Stimulated activated CD8-positive, alpha-beta memory T cell treated with anti-CD3 and anti-CD28 coated beads, Interleukin-4, amount 100 ng/mL, for 48 hours (primary cell): ENCODE measurements at places on chromosomes 6 and 20.
A peak's percentile ranks its signal among the peaks of the same experiment; 100 is the strongest.

DNA sequence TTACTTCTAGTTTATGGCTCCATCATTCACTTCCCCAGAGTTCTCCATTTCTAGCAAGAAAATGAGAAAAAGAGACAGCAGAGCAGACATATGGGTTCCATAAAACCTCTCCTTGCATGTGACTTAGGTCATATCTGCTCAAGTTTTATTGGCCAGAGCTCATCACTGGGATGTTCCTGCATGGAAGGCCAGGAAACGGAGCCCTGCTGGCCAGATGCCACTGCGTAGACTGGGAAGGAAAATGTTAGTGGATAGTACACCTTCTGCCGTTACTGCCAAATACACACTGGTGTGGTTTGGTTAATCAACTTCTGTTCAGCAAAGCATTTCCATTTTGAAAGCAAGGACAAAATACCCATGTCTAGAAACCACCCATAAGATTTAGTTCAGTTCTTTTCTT lies 220.6 kb upstream of the TSHZ2 start:
- DNase-seq = no peak

DNA sequence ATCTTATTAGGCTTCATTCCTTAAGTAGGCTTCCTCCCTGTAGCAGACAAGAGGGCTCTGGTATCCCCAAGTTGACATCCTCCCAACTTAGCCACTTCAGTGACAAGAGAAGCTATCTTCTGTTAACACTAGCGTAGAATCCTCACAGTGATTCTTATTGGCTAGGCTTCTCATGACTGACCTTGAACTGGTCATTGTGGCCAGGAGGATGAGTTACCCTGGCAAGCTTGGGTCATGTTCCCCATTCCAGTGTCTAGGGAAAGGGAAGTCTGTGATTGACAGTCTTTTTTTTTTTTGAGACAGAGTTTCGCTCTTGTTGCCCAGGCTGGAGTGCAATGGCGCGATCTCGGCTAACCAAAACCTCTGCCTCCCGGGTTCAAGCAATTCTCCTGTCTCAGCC lies 7.1 kb downstream of the CDKAL1 start:
- DNase-seq = no peak

- DNase-seq = no peak
These were observed 4.8 kb upstream of the SLC4A11 start for GRCh38 chr20:3243718-3244358.

DNA sequence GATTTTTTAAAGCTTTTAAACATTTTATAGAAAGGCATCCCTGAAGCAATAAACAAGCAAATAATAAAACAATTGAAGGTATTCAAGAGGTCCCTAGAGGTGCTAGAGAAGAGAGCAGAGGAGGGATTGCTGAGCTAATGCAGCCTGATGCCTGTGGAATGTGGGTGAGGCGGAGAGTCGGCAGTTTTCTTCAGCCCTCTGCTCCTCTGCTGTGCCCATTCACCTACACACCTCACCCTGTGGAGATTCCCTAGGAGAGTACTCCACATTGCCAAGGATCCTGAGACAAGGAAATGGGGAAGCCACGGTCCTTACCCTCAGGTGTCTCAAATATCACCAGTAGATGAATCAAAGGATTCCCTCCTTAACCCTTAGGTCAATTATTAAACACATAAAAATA lies 199.8 kb upstream of the POU3F2 start:
- DNase-seq = no peak

- no peak for DNase-seq
These were observed 36.1 kb upstream of the FAM210B start for GRCh38 chr20:56322681-56323080.

GRCh38 chr20:2323051-2323450 lies 27.2 kb downstream of the TGM3 start:
- DNase-seq = no peak

DNA sequence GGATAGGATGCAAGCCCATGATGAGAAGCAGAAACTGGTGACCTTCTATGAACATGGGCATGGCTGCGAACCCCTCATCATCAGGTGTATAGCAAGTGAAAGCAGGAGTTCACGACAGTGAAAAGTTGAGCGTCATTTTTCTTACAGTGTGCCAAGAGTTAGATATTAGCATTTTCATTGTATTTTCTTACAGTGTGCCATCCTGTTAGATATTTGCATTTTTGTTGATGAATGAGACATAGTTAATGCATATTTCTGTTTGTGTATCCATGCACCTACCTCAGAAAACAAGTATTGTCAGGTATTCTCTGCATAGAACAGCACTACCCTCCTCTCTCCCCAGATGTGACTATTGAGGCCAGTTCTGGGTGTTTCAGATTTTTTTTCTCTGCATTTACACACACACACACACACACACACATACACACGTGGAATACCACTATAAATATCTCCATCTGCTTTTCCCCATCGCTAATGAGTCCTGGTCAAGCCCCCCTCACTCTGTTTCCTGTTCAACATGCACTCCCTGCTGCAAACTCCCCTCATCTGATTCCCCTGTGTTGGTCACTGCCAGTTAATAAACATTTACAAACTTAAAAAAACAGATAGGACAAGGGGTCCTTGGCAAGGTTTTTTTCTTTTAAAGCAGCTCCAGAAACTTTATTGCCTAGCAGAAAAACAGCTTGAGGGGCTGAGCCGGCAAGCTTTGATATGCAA lies 41.7 kb downstream of the PLN start:
- DNase-seq = no peak

DNA sequence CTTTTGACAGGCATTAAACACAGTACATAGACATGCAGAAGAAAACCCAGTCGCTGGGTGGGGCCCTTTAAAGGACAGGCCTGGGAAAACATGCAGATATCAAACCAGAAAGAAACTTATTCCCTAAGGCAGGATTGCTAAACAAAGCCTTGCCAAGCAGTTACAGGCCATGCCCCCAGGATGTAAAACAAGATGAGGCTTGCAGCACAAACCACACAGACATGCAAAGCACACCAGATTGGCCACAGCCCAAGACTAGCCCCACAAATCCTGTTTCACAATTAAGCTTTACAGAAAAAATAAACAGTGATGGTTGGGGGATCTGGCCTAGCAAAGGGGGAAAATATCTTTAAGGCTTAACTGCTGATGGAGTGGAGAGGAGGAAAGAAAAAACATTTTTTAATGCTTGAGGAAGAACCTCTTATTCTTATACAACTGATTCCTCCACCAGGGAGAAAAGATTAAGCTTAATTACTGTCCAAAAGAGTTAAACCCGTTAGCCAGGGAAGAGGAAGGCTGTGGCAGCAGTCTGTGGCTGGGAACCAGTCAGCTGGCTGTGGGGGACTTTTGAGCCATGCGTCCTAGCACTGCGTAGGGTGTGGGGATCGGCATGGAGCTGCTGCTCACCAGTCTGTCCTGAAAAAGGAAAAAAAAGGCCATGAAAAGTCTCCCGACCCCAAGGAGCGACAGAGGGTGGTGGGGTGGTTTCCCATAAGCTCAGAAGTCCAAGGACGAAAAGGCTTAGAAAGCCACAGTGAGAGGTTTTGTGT lies 28.4 kb downstream of the COL19A1 start:
- DNase-seq = no peak

DNA sequence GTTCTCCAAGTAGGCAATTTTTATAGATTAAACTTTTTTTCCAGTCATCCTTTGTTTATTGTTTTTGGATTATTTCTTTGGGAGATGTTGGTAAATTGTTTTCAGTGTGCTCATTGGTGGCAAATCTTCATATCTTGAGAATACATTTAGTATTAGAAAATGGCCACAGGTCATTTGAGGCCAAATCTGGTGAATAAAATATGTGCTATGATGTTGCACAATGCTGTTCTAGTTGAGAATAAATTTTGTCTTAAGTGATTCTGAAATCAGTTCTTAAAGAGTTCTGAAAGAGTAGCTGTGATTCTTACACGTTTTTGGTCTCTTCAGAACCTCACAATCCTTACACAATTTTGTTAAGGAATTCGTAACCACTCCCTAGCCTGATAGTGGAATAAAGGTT lies 20.1 kb downstream of the CDKAL1 start:
- no peak for DNase-seq

- no peak for DNase-seq
These were observed 236.4 kb downstream of the LRFN2 start for GRCh38 chr6:40350747-40351217.

DNA sequence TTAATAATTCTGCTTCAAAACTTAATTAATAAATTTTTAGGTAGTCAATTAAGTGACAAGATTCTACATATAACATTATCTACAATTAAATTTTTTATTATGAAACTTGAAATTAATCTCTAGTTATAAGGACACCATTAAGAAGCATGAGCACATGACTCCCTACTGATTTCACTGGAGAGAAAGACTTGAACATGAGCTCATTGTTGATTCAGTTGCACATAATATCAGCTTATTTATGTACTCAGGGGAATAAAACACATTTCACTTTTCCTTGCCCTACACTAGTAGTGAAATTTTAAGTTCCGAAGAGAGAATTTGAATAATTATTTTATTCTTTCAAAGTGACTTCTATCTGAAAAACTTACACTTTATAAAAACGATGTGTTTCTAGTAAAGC lies 370.2 kb upstream of the EPHA7 start:
- DNase-seq = no peak

DNA sequence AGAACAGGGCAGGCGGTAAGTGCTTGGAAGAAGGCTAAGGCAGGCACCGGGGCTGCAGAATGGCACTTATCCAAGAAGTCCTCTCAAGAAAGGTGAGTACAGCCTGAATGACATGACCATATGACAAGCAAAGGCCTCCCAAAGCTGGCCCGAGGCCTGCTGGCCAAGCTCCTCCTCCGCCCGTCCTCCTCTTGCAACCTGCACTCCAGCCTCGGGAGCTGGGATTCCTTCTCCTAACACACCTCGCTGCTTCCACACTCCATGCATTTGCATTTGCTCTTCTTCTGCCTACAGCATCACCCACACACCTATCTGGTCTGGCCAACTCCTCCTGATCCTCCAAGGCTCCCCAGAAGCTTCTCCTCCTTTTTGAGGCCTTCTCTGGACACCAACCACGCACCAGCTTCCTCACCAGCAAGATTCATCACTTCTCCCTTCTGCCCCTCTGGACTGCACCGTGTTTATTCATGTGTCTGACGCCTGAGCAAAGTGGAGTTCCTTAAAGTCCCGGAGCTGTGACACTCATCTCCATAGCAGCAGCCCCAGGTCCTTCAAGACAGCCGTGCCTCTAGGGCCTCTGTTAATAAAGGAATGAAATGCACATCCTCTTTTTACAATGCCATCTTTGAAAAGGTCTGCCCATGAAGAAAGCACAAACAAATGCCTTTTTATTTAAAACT lies 32.3 kb downstream of the CNKSR3 start:
- DNase-seq = no peak

GRCh38 chr6:13302291-13302690 lies 26.0 kb downstream of the TBC1D7 start:
- no peak for DNase-seq

DNA sequence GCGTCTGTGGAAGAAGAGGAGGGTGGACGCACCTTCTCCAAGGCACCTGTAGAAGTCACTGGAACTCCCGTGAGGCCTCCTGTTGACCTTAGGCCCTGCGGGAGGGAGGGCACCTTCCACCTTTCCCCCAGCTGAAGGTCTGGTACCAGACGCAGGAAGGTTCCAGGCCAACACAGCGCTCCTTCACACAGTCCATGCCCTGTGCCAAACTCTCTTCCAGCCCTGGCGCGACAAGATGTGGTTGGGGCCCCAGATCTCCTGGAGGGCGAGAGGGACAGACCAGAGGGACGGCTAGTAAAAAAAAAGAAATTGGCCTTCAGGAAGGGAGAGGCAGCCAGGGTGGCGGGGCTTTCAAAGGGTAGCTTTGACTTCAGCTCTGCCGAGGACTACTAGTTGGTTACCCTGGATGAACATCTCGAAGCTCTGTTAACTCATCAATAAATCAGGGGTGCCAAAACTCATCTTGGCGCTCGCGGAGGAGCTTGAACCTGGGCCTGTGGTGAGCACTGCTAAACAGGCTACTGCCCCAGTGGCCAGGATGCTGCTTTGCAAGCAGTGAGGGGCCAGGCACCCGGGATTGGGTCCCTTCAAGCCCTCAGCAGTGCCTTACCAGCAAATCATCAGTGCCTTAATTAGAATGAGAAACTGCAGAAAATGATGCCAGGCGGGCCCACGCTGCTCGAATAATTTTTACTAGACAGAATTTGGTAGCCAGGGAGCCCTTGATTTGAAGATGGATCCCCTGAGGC lies 14.9 kb downstream of the AARS2 start:
- no peak for DNase-seq

- no peak for DNase-seq
These were observed 55.4 kb downstream of the IPCEF1 start for GRCh38 chr6:154301086-154301625.

- no peak for DNase-seq
These were observed 31.4 kb downstream of the ALDH8A1 start for GRCh38 chr6:134918418-134918961.

DNA sequence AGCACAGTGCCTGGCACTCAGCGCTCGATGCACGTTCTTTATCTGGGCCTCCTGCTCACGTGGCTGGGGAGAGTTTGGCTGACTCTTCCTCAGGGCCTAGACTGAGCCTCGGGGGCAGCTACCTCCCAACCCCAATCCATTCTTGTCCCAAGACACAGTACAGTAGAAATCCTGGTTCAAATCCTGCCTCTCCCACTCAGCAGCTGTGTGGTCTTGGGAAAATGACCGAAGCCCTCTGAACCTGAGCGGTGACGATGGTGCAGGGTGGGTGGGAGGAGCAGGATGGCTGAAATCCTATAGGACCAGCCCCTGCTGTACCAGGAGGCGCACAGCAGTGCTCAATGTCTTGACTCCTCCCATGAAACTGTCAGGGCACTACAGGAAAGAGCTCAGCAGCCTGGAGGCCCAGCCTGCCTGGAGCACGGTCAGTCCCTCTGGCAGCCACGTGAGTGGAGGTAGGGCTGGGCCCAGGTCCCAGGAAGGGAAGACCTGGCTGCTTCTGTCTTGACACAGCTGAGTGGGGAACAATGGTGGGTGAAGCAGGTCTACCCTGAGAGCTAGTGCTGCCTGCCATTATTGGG lies 31.5 kb downstream of the PDRG1 start:
- DNase-seq = no peak

DNA sequence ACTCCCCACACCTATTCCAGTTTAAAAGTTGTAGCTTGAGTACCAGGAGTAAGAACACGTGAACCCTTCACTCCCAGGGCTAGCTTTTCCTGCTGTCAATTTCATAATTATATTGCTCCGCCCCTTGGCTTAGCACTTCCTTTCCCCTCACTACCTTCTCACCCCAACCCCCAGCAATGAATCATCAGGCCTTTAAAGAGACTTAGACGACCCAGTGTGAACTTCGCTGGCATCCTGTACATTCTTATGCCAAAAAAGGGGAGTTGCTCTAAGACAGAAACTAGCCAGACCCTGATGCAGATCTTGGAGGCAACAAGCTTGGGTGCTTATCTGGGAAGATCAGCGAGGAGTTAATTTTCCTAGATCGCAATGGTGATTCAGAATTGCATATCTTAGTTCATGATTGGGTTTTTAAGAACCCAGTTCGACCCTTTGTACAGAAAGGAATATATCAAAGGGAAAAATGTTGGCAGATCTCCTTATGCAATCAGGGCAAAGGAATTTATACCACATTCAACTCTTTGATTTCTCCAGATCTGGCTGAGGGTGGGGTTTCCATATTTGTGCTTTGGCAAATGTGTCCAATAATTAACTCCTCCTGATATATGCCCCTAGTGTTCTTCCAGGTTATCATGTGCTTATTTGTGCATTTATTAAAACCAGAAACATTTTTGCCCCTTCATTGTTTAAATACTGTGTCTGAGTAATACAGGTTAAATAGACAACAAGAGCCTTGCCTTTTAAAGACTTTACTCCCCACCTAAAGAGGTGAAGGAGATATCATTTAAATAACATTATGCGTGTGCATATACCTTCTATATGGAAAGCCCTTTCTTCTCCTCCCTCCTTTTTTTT lies 8.1 kb upstream of the ATXN1 start:
- DNase-seq = peak; percentile 69
